ENCODE measurements at places on chromosomes 1 and 21.

- peak; percentile 43 for DNase-seq
These were observed 210.1 kb downstream of the FGGY start for GRCh38 chr1:59506952-59507351.

- peak; percentile 20 for DNase-seq
These were observed 29.4 kb upstream of the TRIM17 start for GRCh38 chr1:228445843-228446650.

GRCh38 chr1:94843430-94843829 is 23.3 kb downstream of the SLC44A3 start:
- no peak for DNase-seq

- DNase-seq: no peak
These were observed 49.0 kb downstream of the LTN1 start for GRCh38 chr21:28943631-28944030.

GRCh38 chr21:39029086-39029755 is 154.0 kb downstream of the PSMG1 start:
- peak; percentile 88 for DNase-seq

GRCh38 chr1:170284512-170284911 is 138.8 kb downstream of the NTMT2 start:
- DNase-seq: no peak

- DNase-seq: no peak
These were observed 356.8 kb downstream of the LMO4 start for GRCh38 chr1:87685311-87686135.

DNA sequence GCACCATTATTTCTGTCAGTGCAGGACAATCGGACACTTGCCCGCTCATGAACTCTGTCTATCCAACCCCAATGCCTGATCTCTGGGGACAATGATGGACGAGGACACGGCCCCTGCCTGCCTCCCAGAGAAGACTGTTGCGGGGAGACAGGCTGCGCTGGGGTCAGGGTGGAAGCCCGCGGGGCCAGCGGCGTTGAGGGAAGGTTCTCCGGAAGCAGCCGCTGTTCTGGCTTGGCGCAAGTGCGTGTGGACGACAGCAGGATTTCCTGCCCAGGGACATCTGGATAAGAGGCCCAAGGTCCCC is 18.8 kb downstream of the RHBG start:
- no peak for DNase-seq

DNA sequence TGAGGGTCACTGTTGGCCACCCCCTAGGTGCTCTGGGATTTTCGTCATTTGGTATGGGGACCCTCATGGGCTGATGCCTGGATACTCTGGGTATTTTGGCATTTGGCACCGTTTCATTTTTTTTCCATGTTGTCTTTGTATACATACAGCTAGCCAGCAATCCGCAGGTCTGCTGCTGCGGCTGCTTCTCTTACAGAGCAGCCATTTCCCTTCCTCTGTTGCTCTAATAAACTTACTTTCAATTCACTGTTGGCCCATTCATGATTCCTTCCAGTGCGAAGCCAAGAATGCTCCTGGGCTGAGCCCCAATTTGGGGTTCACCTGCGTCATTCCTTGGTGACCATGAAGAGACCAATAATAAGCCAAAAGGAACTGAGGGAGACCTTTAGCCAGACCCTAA is 21.5 kb downstream of the GON4L start:
- DNase-seq: no peak

GRCh38 chr1:34850382-34850781 is 9.2 kb downstream of the SMIM12 start:
- DNase-seq: no peak

- DNase-seq: no peak
These were observed 341.8 kb downstream of the USH2A start for GRCh38 chr1:216081445-216081844.

DNA sequence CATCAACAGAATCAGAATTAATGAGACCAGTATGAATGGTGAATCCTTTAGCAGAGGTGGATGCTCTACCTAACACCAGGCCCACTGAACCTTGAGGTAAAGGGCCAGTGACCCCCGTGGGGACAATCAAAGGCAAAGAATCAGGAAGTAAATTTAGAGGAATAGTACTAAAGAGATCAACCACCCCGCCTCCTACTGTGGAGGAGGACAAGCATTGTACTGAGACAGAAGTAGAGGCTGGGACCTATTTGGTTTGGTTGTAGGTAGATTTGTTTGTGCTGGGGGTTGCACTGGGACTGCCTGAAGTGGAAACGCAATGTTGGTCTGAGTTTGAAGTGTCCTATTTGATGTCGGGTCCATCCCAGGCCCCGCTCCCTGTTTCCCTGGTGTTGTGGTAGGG is 9.5 kb downstream of the CD48 start:
- DNase-seq: no peak

DNA sequence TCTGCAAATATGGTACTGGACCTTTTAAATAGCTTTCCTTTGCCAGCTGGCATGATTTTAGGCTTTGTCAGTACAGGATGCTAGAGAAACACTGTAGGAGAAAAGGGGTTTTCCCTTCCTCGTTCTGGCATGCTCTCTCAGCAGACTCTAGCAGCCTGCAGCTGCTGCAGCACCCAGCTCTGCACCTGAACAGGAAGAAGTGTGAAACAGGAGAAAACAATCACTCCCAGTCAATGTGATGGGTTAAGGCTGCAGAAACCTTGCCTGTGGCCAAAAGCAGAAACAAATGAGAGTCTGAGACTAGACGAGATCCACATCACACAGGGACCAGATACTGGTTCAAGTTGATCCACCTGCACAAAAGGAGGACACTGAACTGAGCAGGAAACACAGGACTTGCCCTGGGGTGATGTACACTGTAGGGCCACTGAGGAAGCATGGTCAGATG is 21.2 kb downstream of the OVGP1 start:
- DNase-seq: peak; percentile 7

DNA sequence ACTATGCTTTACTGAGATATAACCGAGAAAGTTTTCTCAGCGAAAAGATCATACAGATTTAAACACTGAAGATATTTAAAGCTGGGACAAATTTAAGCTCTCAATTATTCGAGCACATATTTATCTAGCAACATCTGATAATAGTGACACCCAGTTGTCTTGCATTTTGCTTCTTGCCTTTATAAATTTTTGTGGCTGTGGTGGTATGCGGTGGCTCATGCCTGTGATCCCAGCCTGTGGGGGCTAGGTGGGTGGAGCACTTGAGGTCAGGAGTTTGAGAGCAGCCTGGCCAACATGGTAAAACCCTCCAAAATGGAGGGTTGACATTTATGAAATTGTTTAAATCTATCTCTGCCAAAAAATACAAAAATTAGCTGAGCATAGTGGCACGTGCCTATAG is 312.2 kb downstream of the SPATA17 start:
- peak; percentile 12 for DNase-seq

- DNase-seq: peak; percentile 52
These were observed 66.2 kb upstream of the RNPC3 start for GRCh38 chr1:103459346-103459745.

- peak; percentile 71 for DNase-seq
These were observed 256.3 kb upstream of the IRF2BP2 start for GRCh38 chr1:234866007-234866866.

GRCh38 chr21:37001441-37001840 is 5.1 kb upstream of the RIPPLY3 start:
- no peak for DNase-seq

GRCh38 chr1:59574085-59574484 is 240.7 kb upstream of the HOOK1 start:
- DNase-seq: peak; percentile 91

DNA sequence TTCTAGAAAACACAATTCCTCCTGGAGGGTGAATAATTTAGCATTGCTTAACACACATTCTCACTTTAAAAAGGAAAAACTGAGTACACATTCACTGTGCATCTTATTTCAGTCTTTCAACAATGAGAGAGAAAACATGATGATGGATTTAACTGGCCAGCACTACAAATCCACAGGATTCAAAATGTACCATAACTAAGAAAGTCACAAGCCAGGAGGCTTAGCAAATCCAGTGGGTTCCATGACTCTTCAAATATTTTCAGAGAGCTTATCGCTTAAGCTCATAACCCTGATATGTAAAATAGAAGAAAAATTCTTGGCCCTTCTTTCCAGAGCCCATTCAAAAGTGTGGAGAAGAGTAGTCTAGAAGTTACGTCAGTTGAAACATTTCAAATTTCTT is 820.3 kb downstream of the LTN1 start:
- no peak for DNase-seq

- DNase-seq: no peak
These were observed 45.4 kb upstream of the FOXO6 start for GRCh38 chr1:41315871-41316270.

DNA sequence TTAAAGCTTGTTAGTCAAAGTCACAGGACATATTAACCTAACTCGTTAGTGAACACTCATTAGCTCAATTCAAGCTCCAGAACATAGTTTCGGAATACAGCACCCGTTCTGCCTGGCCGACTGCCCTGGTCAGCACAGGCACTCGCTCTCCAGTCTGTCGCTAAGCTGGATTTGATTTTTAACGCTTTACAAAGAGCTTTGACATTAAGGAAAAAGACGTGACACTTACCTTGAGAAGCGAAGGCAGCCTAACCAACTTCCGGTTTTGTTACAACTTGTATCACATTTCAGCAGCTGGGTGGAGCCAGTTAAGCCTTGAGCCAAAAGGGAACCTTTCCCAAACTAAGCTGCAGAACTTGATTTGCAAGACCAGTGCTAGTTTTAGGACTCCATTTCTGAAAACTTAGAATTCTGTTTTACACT is at the start of gene FRRS1:
FRRS1 (minus strand) TSS at position 258 of the 423 bp plus-strand sequence. CDS start 17,867 bp downstream, outside the sequence.
- DNase-seq: peak; percentile 68

- DNase-seq: no peak
These were observed 50.1 kb upstream of the SPOCD1 start for GRCh38 chr1:31865728-31866449.

- DNase-seq: no peak
These were observed 7.2 kb downstream of the PADI2 start for GRCh38 chr1:17112076-17112475.

DNA sequence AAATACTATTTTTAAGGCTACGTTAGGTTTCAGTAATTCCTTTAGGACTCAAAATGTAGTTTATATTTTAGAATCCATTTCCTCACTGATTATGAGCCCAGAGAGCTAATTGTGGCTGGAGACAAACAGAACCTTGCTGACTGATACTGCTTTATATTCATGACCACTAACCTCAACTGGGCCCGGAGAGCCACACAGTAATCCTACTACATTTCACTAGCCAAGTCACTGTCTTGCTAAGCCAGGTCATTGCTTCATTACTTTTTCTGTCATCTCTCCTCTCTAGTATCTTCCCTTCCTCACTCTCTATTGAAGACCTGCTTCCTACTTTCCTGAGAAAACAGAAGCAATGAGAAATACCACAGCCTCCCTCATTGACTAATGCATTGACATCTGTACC is 24.7 kb downstream of the IL23R start:
- no peak for DNase-seq

DNA sequence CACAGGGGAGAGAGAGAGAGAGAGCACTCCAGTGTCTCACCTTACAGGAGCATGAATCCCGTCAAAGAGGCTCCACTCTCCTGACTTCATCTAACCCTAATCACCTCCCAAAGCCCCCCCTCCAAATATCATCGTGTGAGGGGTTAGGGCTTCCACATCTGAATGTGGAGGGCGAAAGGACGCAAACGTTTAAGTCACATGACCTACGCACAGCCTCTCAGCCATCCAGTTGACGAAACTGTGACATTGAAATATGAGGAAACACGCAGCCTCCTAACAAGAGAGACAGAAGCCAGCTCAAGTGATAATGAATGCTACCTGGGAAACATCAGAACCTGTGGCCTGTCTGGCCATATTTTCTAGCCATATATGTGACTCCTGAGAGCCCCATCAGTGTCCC is 63.7 kb downstream of the MATN1 start:
- no peak for DNase-seq

DNA sequence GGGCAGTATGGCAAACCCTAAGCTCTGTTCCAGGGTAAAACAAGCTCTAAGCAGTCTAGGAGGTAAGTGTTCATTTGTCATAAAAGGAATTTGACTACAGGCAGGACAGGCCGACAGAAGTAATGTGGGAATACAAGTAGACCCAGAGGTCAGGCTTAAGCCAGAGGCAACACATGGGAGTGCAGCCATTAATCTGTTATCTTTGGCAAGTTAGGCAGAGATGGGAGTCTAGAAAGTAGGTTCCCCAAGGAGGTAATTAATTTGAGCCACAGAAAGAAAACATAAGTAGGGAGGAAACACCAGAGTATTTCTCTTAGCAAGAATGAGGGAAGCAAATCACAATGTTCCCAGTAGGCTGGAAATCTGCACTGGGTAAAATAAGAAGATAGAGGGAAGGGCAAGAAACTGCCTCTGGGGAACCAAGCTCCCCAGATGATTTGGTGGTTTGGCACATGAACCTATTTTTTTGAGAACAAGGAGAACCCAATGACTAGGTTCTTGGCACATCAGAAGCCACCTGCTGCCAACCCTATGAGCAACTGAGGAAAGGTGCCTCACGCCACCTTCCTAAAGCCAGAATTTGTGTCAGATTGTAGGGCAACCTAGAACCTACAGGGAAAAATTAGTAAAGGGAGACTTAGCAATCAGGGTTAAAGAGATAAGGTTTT is 636.4 kb upstream of the PLXNA2 start:
- peak; percentile 57 for DNase-seq

- DNase-seq: peak; percentile 29
These were observed 467.5 kb upstream of the CXADR start for GRCh38 chr21:17045214-17045853.

DNA sequence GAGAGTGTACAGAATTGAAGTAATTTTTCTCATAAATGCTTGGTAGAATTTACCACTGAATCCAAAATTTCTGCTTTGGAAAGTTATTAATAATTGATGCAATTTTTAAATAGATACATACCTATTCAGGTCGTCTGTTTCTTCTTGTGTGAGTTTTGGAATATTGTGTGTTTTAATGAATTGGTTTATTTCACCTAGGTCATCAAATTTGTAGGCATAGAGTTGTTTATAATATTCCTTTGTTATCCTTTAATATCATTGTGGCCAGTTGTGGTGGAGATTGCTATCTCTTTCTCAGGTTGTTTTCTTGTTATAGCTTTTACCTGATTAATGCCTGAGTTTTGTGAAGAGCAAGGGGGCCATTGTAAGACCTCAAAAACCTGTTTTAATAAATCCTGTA is 93.5 kb downstream of the SYT14 start:
- DNase-seq: no peak

DNA sequence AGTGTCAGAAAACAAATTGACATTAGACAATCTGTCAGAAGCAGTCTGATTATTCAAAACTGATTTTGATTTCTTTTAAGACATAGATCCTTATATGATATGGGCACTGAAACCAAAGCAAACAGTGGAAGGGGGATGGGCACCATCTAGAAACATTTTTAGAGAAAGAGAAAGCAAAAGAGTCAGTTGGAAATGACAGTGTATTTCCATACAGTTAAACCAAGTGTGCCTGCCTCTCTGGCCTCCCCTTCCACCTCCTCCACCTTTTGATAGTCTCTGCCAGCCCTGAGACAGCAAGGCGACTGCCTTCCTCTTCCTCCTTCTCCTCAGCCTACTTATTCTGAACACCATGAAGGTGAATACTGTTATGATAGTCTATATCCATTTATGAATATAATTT is 949.7 kb downstream of the AMY1C start:
- DNase-seq: no peak

Measured in fibroblast of upper back skin (primary cell).